ENCODE measurements at places on chromosomes 3 and 15.

DNA sequence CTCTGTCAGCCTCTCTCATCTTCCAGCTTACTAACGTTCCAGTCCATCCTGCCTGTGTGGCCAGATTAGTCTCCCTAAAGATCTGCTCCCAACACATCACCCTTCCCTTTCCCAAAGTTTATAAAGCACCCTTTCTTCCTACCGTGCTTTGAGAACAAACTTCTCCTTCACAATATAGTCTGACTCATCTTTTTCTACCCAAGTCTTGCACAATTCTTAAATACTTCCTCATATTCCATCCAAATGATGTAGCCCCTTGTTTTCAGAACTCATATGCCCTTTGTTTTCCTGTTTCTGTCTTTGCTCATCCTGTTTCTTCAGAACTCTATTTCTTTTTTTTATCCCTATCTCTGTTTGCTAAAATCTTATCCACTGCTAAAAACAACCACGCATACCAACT lies 326.8 kb downstream of the MFSD1 start:
- DNase-seq, result no peak

- DNase-seq, result no peak
These were observed 33.3 kb downstream of the TM4SF18 start for GRCh38 chr3:149299938-149300801.

DNA sequence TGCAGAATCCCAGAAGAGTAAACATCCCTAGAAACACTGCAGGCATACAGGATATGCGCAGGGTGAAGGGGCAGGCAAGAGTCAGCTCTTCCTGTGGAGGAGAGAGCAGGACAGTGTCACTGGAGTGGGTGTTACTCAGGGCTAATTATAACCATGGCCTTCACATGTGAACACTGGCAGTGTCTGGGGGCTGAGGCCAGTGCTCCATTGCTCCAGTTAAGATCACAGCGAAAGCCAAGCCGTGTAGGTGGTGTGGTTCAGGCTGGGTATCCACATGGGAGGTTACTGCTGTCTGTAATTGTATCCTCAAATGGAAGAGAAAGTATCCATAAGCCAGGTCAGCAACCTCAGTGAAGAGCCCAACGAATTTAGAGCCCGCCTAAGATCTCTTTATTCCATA lies 84.6 kb downstream of the MESD start:
- DNase-seq, result no peak

DNA sequence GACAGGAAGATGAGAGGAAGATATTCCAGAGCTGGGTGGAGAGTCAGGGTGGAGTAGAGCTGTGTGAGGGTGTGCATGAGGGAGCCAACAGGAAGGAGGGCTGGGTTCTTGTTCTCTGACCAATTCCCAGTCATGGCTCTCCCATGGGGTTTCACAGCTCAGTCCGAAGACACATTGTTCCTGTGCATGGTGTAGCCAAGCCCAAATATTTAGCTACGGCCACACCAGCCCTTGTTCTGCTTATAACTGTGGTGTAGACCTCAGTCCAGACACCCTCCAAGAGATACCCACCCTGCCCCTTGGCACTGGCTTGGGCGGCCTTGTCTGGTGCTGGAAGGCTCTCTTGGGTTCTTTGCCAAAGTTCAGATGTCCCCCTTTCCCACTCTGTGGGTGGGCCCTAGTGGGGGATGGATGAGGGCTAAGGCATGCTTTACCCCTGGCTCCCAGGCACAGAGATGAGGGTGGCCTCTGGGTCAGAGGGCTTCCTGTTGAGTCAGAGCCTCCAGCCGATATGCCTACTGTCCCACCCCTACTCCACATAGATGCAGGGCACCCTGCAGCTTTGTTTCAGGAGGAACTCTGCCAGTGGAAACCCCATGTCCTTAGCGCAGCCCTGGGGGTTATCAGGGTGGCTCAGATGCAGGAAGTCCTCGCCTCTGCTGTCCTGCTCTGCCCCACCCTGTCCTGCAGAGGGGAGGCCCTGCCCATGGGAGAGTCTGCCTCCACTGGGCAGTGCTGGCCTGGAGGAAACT lies 271.2 kb upstream of the CTDSPL start:
- DNase-seq, result no peak

Data from T-helper 17 cell (primary cell).